Uterus (tissue), 4 donors: ENCODE measurements at places on chromosomes 5 and 9. TPM values are rescaled to one million over a fixed set of nuclear protein-coding genes. Genes with fewer than 3 reads are reported as not detected.

The TLE4 gene
- 21.1 TPM for total RNA-seq

The COL15A1 gene
- total RNA-seq: 38.7 TPM

The NRG2 gene
- total RNA-seq: 4.5 TPM

The SPATA31E1 gene
- total RNA-seq: not detected

The ABO gene
- total RNA-seq: 0.29 TPM

The MBLAC2 gene
- 10.2 TPM for total RNA-seq

The LCP2 gene
- 10.3 TPM for total RNA-seq

The OCLN gene
- total RNA-seq: 4.1 TPM

The CATSPER3 gene
- 2.7 TPM for total RNA-seq

GRCh38 chr5:106171708-106172107 lies 1499.0 kb downstream of the EFNA5 start:
- no peak for DNase-seq

GRCh38 chr9:84151640-84152039 lies 171.0 kb downstream of the RMI1 start:
- no peak for DNase-seq

GRCh38 chr5:160837749-160838593 lies 14.0 kb downstream of the ATP10B start:
- no peak for DNase-seq

DNA sequence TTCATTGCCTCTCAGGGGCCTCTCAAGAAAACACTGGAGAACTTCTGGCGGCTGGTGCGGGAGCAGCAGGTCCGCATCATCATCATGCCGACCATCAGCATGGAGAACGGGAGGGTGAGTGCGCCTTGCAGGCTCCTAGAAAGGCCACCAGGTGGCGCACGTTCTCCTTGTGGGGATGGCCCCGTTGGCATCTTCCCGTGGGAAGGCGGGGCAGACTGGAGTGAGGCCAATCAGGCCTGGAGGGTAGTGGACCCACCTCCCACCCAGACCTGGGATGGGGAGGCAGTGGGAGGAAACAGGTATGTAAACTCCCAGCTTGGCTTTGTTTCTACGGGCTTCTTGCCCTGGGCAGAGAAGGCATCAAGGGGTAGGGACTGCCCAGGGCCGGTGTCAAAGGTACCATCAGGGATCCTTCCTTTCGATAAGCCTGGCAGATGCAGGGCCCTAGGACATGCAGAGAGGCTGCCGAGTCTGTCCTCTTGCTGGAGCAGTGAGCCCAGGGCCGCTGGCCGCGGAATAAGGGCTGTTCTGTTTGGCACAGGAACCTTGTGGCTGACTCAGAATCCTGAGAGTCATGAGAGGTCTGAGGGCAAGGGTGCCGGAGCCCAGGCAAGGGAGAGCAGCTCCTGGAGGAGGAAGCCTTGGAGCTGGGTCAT lies 18.9 kb upstream of the SPTLC1 start:
- peak; percentile 78 for DNase-seq

- no peak for DNase-seq
Measured at GRCh38 chr5:159644053-159644452, 272.2 kb upstream of the ADRA1B start.

- DNase-seq: no peak
Measured at GRCh38 chr5:139379626-139380449, 3.3 kb downstream of the SLC23A1 start.

GRCh38 chr9:88694625-88695024 lies 159.6 kb downstream of the NXNL2 start:
- no peak for DNase-seq

DNA sequence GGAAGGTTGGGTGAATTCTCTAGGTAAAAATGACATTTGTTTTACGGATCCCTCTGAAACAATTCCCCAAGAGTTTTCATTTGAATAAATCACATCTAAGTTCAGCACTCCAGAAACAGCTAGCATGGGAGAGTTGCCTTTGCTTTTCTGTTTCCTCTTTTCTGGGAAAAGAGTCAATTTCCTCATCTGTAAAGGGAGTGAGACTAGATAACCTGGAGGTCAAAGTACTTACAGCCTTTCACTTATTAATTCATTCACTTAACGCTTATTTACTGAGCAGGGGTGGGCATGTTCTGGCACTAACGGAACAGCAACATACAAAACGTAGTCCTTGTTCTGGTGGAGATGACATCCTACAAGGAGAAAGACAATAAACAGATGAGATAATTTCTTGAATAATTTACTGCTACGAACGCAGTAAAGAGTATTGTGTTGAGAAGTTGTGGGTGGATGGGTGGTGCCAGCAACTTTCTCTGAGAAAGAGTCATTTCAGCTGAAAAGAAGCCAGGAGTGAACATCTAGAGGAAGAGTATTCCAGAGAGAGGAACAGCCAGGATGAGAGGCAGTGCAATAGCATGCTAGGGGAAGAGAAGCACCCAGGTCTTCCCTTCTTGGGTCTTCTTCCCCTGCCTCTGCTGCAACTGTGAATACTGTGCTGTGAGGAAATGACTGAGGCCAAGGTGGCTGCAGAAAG lies 335.6 kb downstream of the ZSWIM6 start:
- DNase-seq: no peak

- DNase-seq: no peak
Measured at GRCh38 chr5:39945870-39946269, 521.1 kb upstream of the DAB2 start.

- DNase-seq: no peak
Measured at GRCh38 chr5:128645581-128645980, 107.5 kb upstream of the FBN2 start.

DNA sequence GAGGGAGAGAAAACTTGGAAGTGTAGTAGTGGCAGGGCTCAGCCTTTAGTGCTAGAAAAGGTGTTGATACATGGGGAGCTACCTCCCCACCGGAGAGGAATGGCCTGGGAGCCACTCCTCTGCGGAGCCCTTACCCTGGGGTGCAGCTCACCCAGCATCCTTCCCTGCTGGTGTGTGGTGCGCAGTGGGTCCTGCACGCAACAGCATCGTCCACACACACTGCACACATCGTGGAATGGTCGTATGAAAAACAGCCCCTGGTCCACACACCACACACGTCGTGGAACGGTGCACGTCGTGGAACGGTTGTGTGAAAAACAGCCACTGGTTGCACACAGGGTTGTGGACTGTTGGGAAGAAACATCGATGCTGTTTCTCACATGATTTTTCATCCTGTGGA lies 16.1 kb upstream of the AHRR start:
- no peak for DNase-seq

DNA sequence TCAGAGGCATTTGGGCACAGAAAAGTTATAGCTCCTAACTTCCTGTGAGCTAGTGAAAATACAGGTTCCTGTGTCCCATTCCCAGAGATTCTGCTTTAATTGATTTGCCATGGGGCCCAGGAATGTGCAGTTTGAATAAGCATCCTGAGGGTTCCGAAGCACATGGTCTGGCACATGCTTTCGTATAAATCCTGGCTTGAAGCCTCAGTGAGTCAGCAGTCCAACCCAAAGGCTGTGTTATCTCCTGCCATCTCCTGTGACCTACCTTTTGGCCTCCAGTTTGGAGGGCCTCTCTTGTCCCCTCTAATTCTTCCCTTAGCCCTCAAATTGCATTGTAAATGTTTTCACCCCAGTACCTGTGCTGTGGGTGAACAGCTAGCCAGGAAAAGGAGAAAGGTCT lies 183.8 kb downstream of the NR3C1 start:
- no peak for DNase-seq

GRCh38 chr5:55913466-55914413 lies 62.6 kb downstream of the IL31RA start:
- no peak for DNase-seq

DNA sequence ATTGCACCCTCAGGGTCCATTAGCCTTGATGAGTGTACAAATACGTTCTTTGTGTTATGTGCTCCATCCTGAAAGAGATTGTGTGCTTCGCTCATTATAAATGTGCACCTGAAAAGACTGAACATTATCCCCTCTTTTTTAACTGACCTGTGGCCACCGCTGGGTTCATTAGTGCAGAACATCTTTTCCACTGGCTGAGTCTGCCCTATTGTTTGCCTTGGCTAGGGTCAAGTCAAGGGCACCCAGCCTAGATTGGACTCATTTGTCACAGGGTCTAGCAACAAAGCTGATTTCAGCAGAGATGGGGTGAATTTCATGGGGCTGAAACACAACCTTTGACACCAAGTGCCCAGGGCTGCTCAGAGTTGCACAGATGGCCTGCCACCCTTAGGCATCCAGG lies 764.1 kb upstream of the ARRDC3 start:
- DNase-seq: no peak

GRCh38 chr9:26579056-26579455 lies 313.5 kb downstream of the CAAP1 start:
- DNase-seq: no peak

GRCh38 chr5:66475731-66476130 lies 120.5 kb upstream of the MAST4 start:
- DNase-seq: no peak

- DNase-seq: no peak
Measured at GRCh38 chr9:20636888-20637440, 14.7 kb upstream of the MLLT3 start.
